HS-5 (cell line): ENCODE measurements at places on chromosomes 5 and 9.

- no peak for DNase-seq
Observed at GRCh38 chr9:134136118-134136995, 475 bp downstream of the WDR5 start.

GRCh38 chr9:99369327-99369722 is 147.2 kb downstream of the SEC61B start:
- no peak for DNase-seq

DNA sequence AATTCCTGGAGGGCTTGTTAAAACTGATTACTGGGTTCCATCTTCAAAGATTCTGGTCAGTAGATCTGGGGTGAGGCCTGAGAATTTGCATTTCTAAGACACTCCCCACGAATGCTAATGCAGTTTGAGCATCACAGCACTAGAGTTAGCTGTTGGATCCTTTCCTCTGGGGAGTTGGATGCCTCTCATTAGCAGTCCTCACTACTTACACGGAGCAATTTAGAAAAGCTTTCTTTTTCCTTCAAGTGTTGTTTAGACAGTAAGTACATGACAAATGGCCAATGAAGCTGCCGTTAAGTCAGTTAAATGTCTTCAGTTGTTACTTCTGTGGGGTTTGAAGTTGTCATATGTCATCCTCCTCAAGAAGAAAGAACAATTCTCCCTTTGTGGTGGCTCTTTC is 74.9 kb upstream of the HMHB1 start:
- DNase-seq = no peak

DNA sequence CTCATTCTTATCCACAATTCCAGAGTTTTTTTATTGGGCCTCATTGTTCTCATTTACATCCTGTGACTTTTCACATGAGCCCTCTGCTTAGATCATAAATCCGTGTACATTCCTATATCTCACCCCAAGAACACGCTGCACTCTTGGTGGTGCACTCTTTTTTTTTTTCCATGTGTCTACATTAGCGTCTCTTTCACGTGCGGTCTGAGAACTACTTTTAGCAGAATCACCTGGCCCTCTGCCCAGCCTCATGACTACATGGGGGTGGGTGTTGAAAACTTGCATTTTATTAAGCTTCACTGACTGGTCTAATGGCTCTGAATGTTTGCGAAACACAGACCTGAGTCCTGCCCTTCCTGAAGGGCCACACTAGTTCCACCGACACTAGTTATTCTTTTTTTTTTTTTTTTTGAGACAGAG is 18.6 kb downstream of the C9orf57 start:
- DNase-seq = peak; percentile 53

GRCh38 chr9:77707383-77708063 is 59.4 kb upstream of the GNA14 start:
- peak; percentile 97 for DNase-seq
